ENCODE measurements at places on chromosomes 13 and 19. TPM values are rescaled to one million over a fixed set of nuclear protein-coding genes. Genes with fewer than 3 reads are reported as not detected.

The TSSK6 gene
- 1.5 TPM for total RNA-seq

The HCN2 gene
- 26.6 TPM for total RNA-seq

The FCER2 gene
- total RNA-seq = not detected

The RNF6 gene
- 25.1 TPM for total RNA-seq

Measured in A549 treated with AZD2906 at 1 μM for 4 hours (cell line).